Activated CD4-positive, CD25-positive, alpha-beta regulatory T cell (primary cell): ENCODE measurements at places on chromosomes 11 and 22.

DNA sequence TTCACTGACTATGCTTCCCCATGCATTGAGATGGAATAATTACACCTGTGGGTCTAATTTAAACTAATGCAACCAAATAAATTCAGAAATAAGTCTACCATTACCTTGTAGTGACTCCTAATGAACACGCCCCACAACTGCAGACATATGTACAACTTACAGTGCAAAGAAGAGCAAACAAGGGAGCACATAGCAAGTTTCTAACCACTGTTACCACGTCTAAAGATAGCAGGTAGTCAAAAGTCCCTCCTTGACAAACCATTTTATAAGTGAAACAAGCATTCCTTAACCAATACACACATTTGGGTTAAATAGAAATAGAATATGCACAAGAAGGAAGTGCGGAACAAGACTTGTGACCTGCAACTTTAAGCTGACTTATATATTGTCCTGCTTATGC, 20.6 kb downstream of the PHF21A start:
- DNase-seq, result no peak

- DNase-seq, result no peak
These were observed 86.9 kb upstream of the PRR5 start for GRCh38 chr22:44615146-44615545.

- no peak for DNase-seq
These were observed 9.4 kb upstream of the FANCF start for GRCh38 chr11:22634897-22635629.

DNA sequence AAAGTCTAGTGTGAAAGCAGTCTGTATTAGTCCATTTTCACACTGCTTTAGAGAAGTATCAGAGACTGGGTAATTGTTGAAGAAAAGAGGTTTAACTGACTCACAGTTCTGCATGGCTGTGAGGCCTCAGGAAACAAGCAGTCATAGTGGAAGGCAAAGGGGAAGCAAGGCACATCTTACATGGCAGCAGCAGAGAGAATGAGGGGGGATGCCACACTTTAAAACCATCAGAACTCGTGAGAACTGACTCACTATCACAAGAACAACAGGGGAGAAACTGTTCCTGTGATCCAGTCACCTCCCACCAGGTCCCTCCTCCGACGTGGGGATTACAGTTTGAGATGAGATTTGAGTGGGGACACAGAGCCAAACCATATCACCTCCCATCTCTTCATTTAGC, 13.8 kb upstream of the TUBA8 start:
- no peak for DNase-seq

DNA sequence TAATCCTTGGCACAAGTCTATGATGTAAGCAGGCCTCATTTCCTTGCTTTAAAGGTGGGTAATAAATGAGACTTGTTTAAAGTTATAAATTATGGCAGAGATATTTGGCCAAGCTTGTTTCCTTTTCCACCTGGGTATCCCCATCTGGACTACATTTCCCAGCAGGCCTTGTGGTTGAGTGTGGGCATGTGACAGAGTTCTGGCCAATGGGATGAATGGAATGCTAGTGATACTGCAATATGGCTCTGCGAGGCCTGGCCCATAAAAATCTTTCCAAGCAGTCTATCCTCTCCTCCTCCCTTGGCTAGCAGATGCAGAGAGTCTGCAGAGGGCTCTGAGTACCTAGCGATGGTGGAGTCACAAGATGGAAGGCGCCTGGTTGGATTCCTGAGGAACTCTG, 102.5 kb downstream of the TIMP3 start:
- DNase-seq, result no peak

DNA sequence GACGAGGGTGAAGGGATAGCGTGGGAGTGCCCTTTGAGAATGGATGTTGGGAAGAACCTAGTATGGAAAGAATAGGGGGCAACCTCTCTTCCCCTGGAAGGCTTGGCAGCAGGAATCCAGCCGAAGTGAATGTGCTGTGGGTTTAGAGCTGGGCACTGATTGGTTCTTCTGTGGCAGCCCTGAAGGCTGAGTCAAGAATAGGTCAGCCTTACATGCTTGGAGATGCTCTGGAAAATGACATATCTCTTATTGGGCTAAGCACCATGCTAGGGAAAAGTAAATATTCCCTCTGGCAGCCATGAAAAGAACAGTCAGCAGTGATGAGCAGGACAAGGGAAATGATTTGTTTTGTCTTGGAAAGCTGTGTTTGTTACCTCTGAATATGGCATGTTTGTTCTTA, 149.5 kb downstream of the COMMD9 start:
- no peak for DNase-seq

- DNase-seq, result no peak
These were observed 942.5 kb downstream of the OPCML start for GRCh38 chr11:132589791-132590190.

- DNase-seq, result no peak
These were observed 19.9 kb upstream of the CTR9 start for GRCh38 chr11:10731064-10731680.

- DNase-seq, result no peak
These were observed 31.6 kb upstream of the CECR2 start for GRCh38 chr22:17337639-17338038.

- DNase-seq, result no peak
These were observed 5.6 kb downstream of the AHNAK start for GRCh38 chr11:62540804-62541701.

DNA sequence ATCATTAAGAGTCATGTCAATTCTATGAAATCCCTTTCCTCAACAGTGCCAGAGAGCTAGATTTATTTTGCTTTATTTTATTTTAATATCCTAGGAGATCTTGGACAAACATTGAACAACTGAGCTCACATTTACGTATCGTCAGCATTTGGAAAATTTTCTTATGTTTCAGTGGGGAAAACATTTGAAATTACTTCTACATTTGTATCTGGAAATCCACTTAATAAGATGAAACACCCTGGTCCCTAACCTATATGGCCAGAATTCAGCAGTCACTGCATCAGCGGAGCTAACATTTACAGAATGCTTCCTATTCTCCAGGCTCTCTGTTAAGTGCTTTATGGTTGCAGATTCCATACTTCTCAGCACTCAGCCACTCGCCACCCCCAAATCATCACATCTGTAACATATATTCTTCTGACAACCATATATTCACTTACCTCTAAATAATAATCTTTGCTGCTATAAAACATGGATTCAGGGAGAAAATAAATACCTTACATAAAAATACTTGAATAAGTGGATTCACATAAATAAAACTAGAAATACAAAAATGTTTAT, 773.9 kb downstream of the JRKL start:
- DNase-seq, result no peak

DNA sequence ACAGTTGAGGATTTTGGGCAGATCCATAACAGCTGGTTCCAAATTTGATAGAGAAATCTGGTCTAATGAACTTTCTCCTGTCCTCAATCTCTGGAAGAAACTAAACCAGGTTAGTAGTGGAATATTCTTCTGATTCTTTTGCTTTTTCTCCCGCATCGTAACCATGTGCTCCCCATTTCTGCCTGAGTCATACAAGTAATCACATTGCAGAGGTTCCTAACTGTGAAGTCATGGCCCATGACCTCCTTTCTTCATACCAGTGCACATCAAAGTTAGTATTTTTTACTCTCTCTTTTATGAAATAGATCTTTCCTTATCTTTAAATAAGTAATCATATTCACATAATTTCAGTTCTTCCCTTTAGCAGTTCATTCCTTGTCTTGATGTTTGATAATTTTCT, 249.0 kb downstream of the DYNC2H1 start:
- DNase-seq, result no peak

DNA sequence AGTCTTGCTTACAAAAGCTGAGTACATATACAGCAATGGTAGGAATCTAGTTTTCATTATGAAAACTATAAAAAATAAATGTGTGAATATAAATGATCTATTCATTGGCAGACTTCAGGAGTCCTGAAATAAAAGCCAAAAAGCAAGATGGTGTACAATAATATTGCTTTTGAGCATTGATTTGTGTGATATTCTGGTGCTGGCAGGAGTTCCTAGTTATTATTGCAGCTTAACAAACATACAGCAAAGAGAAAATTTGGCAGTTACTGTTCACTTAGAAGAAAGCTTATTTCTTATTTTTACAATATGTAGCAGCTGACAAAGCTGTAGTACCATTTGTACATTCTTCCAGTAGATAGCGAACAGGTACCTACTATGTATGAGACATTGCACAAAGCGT, 1518.9 kb upstream of the TENM4 start:
- no peak for DNase-seq

DNA sequence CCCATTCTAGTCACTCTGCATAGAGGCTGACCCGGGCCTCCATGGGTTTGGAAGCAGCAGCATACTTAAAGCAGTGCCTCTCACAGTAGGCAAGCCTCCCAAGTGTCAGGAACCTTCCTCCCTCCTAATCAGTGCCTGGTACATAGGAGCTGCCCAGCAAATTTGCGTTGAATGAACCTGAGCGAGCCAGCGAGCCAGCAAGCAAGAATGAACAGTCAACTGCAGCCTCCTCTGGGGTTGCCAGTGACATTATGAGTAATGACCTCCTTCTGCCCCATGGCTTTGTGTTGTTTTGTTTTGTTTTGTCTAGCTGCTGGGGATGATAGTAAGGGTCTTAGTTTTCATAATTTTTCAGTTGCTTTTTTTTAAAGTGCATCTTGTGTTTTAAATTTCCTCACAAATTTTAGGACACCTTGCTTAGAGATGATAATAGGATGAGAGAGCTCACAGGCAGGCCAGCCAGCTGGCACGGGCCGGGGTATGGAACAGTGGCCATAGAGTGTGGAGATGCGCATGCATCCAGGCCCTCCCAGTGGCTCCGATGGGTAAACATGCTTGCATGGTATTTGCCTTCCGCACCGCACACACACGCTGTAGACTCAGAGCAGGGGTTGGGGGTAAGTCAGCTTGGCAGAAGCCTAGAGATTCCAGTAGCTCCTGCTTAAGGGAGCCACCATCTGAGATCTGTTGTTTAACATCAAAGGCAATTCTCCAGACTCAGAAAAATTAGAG, 36.1 kb downstream of the TTC12 start:
- no peak for DNase-seq

DNA sequence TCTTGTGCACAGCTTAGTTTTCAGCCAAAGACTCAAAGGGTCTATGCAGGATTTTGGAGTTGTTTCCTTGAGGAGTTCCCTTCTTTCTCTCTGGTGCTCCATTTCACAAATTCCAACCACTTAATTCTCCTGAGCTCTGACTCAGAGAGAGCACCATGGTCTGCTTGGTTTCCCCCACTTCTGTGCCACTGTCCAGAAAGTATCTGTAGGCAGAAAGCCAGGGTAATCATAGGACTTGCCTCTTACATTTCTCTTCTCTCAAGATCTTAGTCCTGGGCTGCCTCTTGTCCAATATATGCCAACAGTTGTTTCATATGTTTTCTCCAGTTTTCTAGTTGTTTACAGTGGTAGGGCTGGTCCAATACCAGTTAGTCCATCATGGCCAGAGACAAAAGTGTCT, 6.4 kb upstream of the MRGPRD start:
- no peak for DNase-seq

DNA sequence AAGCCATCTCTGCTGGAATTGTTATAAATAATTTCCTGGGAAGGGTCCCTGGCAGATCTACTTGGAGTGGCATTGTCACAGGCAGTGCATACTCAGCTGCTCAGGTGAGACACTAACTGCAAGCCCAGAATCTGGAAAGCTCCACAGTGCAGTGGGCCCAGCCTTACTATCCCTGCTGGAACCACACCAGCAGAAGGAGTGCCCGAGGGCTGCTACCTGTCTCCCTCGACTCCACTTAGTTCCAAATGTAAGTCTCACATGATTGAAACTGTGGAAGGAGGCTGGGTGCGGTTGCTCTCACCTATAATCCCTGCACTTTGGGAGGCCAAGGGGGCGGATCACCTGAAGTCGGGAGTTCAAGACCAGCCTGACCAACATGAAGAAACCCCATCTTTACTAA, 14.3 kb upstream of the SYVN1 start:
- DNase-seq, result no peak

DNA sequence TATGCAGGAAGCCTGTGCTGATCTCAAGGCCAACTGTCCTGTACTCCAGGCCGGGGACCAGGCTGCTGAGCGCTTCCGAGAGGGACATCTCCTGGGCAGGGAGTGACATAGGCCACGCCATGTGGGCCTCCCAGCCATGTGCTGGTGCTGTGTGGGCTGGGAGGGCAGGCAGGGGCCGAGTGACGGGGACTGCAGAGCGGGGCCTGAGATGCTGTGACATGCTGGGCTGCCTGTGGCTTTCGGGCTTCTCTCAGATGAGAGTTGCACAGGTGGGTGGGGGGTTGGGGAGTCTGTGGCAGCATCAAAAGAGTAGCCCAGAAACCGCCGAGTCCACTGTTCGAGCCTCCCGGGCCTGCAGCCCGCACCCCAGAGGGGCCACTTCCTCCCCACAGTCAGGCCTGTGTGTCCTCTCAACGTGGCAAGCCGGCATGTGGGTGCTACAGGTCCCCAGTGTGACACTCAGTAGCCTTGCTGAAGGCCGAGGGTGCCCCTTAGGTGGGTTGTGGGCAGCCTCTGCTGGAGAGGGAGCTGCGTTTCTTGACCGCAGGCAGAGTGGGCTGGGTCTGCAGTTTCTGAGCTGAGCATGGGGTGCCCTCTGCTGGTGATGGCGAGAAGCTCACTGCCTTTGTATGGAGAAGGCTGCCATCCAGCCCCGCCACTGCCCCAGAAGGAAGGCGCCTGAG, 101.2 kb downstream of the BCR start:
- peak; percentile 77 for DNase-seq

DNA sequence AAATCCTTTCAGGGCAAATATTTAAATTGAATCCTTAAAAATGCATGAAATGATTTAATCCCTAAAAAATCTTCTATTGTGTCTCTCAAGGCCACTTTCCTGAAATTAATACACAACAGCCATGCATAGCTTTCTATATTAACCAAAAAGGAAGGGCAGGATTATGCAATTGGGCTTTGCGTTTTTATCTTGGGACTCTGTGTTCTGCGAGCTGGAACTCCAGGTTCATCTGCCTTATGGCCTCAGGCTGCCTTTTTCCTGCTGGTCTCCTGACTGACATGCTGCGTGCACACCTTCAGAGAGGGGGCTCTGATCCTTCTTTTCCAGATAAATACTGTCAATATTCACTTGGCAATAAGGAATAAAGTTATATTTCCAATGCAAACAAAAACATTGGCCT, 141.7 kb upstream of the GRIA4 start:
- no peak for DNase-seq

GRCh38 chr11:129992161-129992944, 10.3 kb downstream of the PRDM10 start:
- no peak for DNase-seq

- DNase-seq, result no peak
These were observed 223.9 kb downstream of the CNTN5 start for GRCh38 chr11:99244613-99245012.
